ENCODE measurements at places on chromosomes 7 and 10.
A peak's percentile ranks its signal among the peaks of the same experiment; 100 is the strongest.

DNA sequence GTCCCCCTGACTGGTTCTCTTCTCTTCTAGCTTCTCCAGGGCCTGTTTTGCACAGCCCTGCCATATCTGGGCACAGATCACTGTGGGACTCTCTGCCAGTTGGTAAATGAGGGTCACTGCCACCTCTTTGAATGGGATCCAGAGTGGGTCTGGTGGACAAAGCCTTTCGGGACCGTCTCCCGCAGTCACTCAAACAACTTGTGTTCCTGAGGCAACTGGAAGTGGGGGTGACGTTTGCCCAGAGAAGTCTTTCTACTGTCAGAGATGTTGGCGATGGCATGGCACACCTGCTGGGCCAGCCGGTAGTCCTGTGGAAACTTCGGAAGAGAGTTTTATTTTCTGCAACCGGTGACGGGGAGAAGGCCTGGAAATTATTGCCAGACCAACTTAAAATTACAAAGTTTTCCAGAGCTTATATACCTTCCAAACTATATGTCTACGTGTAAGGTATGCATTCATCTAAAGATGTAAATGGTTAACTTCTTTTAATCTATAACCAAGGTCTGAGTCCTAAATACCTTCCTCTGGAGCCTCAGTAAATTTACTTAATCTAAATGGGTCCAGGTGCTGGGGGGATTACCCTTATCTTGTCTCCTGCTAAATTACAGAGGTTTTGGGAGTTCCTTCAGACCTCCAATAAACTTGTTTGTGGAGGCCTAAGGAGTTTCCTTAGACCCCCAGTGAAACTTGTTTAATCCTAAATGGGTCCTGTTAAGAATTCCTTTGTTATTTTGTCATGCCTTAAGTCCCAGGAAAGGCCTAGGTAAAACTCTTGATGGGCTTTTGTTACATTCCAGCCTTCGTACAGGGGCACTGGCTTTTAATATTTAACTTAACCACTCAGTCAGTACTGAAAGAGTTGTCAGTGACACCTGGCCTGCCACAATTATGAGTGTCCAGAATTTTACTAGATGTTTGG lies 94.0 kb downstream of the NPSR1 start:
- DNase-seq = no peak

DNA sequence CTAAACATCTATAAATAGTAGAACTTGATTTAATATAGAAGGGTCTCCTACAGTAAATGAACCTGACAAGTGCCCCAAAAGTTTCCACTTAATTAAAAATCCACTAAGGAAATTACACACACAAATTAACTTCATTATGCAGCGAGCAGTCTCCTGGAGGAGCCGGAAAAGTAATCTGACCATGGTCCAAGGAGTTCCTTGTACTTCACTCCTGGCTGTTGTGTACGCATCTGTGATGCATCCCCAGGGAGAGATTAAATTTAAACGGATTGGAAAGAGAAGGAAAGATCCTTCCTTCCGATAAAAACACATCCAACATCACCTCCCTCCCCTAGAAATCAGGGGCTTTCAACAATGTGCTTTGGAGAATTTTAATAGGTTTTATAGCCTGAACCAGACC lies 85.5 kb downstream of the PARD3 start:
- DNase-seq = no peak

DNA sequence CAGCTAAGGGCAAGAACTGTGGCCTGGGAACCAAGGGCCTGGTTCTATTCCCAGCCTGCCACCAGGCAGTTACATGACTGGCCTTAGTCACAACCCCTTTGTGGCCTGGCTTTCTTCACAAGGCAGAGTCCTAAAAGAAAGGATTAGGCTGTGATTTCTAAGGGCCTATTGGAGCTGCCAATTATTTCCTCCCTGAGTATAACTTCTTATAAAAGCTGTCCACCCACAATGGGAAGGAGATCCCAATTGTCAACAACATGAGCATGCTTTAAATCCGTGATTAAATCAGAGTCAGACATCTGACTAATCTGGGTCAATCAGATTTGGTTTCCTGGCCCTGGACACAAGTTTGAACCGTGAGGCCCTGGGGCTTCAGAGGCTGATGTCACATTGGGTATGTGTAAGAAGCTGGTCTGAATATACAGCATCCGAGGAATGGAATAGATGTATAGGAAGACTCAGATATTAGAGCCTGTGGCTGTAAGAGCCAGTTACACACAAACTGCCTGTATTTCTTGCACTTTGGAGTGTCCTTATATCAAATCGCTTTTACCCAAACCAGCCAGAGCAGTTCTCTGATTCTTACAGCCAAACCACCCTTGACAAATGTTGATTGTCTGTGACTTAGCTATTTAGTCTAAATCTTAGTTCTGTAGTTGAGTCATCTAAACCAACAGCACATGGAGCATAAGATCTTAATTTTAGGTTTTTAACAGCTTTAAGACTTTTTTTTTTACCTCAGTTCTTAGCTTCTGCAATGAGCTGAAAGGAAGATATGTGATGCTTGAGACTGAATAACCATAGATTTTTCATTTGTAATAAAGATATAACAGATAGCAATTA lies 61.3 kb downstream of the ABCB4 start:
- no peak for DNase-seq

- DNase-seq = no peak
Measured at GRCh38 chr7:102813191-102814024, 64.6 kb downstream of the FAM185A start.

DNA sequence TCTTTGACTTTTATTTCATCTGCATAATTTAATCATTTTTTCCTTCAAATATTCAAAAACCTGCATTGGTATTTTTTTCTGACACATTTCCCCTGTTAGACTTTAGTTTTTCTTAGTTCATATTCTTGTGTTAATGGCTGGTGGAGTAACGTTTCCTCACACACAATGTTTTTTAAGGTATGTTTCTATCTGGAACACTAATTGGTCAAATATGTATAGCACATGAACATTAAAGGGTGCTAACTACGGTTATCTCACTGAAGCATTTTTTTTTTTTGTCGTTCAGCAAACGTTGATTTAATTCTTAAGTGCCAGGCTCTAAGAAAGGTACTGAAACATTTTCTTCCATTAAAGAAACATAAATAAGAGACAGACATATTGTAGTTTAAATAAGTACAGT lies 87.7 kb downstream of the PTPRZ1 start:
- DNase-seq = no peak

- no peak for DNase-seq
Measured at GRCh38 chr7:70056363-70056762, 458.1 kb downstream of the AUTS2 start.

DNA sequence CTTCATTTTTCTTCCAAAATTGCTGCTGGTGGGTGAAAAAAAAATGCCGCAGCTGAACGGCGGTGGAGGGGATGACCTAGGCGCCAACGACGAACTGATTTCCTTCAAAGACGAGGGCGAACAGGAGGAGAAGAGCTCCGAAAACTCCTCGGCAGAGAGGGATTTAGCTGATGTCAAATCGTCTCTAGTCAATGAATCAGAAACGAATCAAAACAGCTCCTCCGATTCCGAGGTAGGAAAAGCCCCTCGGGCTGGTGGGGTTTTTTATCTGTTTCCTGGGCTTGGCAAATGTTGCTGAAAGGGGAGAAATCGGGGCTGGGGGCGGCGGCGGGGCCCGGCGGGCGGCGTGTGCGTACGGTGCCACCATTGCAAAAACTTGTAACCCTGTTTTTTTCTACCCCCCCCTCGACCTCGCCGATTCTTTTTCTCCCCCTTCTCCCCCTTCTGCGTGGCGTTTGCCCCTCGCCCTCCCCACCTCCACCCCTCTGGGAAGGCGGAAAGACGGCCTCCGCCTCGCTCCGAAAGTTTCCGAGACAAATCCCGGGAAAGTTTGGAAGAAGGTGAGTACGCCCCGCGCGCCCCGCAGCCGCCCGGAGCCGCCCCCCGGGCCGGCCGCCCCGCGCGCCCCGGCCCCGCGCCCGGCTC lies 789 bp downstream of the TCF7L2 start:
- no peak for DNase-seq

DNA sequence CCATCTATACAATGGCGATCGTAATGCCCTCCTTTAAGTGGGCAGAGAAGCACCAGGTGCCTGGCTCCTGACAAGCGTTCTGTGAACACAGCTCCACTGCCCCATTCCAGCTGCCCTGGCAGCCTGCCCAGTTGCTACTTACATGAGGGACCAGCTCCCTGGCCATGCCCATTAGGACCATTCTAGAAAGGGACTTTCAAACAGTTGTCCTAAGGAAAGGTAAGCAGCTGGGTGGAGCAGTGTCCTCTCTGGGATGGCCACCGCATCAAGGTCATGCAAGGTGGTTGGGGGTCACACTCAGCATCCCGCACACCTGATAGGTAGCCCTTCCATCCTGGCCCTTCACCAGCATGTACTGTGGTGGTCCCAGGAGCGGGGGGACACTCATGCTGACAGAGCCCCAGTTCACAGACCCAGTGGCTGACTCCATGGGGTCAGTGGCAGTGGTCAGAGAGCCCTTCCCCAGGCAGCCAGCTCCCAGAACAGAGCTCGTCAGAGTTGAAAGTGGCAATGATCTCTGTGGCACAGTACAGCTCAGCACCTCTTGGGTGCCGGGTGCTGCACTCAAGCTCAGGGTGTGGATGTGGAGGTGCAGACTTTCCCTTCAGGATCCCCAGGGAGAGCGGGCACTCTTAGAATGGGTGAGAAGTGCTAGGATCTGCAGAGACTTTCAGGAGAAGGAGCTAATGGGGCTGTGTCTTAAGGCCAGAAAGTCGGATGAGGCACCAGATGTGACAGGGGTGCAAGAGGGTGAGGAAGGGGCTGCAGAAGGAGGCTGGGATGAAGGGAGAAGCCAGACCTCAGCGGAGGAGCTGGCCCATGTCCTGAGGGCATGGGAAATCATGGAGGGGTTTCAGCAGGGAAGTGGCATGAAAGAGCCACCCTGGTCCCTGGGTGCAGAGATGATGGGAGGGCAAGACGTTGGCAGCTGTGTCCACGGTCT lies 10.9 kb downstream of the MMRN2 start:
- peak; percentile 31 for DNase-seq

GRCh38 chr10:124285587-124286527 lies 132.9 kb downstream of the OAT start:
- DNase-seq = no peak

- no peak for DNase-seq
Measured at GRCh38 chr10:133276435-133277201, at the start of gene ADAM8. Gene ADAM8 (minus strand): TSS chr10:133276868. CDS start chr10:133276817, 51 bp downstream.

DNA sequence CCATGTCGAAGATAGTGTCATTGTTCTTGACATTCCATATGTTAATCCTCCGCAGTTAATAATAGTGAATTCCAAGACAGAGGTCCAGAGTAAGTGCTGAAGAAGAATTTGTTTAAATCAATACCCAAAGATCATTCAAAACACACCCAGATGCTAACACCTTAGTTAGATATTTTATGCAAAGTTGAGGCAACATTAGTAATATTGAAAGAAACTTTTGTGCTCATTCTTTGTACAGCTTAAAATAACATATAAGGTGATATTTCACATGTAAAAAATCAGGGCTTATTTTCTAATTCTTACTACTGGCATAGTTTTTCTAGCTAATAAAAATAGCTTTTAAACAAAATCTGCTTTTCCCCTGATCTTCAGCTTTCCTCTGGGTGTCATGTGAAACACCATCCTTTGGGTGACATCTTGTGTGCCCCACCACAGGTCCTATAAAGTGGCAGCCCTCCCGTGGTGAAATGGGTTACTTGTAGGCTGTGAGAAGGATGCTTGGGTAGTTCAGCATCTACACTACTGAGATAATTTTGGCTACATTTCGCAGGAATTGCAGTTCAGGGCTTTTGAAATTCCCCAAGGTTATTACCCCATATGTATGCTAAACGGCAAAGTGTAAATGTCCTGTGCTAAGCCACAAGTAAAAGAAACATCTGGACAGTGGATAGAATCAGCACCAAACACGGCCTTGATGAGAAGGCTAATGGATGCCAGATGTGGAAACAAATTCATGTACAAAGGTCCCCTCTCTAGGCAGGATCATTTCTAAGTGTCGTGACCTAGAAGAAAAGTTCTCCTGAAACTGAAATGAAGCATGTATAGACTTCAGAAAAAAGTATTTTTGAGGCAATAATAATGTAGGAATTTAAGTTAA lies 105.4 kb downstream of the GRM3 start:
- no peak for DNase-seq

DNA sequence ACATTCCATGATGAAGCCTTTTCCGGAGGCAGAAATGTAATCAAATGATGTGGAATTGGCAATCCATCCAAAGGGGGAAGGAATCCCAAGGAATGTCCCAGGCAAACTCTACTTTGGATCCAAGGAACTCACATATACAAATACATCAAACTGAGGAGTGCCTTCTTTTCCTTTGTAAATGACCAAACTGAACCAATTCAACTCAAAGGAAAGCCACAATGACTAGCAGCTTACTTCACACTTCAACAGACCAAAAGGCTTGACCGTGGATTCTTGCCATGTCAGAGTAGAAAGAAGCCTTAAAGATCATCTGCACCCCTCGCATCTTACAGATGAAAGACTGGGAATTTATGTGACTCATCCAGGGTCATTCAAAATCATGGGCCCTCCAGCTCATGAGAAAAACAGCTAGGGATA lies 79.7 kb upstream of the MACROH2A2 start:
- DNase-seq = no peak

DNA sequence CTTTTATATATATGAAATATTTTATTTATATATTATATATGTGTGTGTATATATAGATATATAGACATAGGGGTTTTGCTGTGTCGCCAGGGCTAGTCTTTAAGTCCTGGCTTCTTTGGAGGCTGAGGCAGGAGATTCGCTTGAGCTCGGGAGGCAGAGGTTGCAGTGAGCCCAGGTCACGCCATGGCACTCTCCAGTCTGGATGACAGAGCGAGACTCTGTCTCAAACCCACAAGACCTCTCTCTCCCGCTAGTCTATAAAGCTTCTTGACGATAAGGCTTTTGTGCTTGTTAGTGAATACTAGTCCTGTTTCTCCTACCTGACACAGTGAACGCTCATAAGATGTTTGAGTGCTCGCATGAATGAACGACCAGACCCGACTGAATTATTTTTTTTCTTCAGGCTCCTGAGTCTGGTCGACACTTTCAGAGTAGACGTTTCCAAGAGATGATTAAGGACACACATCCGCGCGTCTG lies 577 bp upstream of the DDX21 start:
- no peak for DNase-seq

DNA sequence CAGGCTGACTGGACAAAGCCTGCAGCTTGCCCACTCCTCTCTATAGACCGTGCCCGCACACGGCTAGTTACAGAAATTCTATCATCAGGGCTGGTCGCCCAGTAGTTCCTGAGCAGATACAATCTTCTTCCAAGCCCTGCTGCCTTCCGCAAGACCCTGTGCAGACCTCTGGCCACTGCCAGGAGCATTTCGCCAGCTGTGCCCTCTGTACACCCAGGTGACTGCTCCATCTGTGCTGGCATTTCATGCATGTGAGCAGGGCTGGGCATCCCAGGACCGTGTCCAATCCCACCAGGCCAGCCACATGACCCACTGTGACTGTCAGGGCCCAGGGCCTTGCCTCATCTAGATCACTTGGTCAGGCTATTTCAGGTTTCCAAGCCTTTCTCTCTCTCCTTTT lies 36.9 kb downstream of the HSPA12A start:
- no peak for DNase-seq

- DNase-seq = no peak
Measured at GRCh38 chr10:112148331-112148730, 35.2 kb downstream of the GPAM start.

DNA sequence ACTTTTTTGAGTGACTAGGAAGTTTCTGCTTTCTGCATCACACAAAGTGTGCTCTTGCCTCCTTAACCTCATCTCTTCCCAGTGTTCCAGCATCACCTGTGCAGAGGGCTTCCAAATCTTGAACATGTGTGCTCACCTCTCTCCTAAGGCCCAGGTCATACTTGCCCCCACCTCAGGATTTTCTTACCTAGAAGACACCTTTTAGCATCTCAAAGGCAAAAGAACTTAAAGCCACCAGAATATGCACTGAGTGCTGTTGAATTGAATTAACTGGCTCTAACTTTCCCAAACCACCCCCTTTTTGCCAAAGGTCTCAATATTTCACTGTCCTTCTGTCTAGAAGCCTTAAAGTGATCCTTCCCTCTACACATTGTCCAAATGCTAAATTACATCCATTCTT lies 66.5 kb downstream of the SRI start:
- DNase-seq = no peak
